ENCODE measurements at places on chromosomes 3 and 15.

- no peak for DNase-seq
Measured at GRCh38 chr3:43932921-43933320, 242.2 kb downstream of the ABHD5 start.

DNA sequence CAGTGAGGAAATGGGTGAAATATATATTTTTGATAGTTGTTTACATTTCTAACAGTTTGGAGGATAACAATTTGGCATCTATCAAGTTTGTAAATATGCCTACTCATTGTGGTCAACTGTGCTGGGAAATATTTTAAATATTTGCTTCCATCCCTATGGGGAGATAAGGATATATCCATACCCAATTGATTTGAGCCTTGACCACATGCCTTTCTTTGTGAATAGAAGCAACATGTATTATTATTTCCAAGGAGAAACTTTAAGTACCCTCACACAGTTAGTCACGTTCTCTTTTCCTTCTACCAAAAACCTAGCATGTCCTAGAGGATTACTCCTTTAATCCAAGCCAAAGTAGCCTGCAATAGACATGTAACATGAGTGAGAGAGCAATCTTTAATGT lies 245.4 kb upstream of the CBLB start:
- DNase-seq, result no peak

DNA sequence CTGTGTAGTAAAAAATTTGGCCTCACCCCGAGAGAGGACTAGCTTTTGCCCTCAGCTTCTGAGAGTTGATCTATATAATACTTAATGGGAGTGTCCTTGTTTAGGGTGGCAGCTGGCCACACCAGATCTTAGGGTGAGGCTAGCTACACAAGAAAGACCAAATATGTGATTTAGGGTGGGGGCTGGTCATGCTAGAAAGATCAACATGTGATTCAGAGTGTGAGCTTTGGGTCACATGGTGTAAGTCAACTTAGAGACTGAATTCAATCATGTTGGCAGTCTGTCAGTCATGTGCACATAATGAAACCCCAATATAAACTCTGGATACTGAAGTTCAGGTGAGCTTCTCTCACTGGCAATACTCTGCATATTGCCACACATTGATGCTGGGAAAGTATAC lies 120.7 kb upstream of the DAZL start:
- no peak for DNase-seq

DNA sequence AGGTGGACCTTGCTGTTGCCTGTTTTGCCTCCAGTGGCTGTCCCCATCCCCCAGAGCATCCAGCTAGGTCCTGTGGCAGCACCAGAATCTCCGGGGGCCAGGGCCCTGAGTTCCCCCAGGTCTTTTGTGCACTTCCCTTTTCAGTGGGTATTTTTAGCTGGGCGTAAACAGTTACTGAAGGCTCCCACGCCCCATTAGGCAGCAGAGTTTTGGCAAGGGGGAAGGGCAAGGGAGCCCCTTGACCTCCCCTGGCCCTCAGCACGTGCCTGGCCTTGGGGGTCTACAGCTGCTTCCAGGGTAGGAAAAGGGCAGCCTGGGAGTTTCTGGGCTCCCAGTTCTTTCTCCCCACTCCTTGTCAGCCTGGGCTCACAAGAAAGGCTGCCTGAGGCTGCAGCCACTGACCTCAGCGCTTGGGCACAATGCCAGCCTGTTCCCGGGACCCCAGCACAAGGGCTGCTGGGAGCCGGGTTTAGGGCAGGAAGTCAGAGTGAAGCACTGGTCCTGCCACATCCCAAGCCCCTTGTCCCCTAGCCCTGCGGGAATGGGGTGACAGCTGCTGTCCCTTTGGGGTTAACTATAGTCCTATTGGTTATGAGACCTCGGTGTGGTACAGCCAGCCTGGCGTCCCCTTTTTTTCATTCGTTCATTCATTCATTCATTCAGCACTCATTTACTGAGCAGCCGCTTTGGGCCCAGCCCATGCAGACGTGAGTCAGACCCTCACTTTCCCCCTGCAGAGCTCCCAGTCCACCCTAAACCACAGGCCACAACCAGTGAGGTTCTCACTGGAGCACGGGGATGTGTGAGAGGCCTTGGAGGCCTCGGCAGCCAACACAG lies 8.4 kb downstream of the CSK start:
- DNase-seq, result peak; percentile 82

GRCh38 chr3:152305075-152305474 lies 36.3 kb downstream of the MBNL1 start:
- no peak for DNase-seq

- no peak for DNase-seq
Measured at GRCh38 chr3:71305231-71306206, 278.0 kb downstream of the FOXP1 start.

GRCh38 chr15:88476635-88477060 lies 9.1 kb downstream of the MRPS11 start:
- peak; percentile 66 for DNase-seq

GRCh38 chr15:56208185-56208584 lies 35.5 kb downstream of the RFX7 start:
- no peak for DNase-seq

- no peak for DNase-seq
Measured at GRCh38 chr3:143362115-143362991, 242.8 kb downstream of the CHST2 start.

- DNase-seq, result peak; percentile 64
Measured at GRCh38 chr15:79682285-79682684, 214.5 kb downstream of the MTHFS start.

DNA sequence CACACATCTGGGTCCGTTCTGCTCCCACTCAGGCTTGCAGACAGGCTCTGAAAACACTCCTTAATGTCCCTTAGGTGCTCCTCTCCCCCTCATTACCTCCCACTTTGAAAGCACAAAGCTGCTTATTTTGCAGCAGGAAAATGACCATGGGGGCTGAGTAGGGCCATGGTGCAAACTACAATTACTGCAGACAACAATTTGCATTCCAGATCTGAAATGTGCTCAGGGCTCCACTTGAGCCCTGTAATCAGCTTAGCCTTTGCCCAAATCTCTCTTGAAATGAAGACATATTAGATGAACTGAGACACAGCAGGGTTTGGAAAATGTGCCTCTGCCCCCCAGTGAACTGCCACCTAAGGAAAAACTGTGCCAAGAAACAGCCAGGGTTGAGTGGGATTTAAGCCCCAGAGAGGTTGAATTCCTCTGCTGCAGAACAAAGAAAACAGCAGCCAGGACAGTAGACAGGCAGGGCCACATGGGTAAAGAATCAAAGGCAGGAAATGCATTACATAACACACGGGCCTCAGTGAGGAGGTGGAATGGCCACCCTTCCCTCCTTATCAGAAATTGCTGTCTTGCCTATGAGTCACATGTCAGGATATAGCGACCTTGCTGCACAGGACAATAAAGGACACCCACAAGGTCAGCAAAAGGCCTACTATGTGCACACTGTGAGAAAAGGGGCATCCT lies 126.8 kb upstream of the ARHGEF3 start:
- DNase-seq, result no peak

DNA sequence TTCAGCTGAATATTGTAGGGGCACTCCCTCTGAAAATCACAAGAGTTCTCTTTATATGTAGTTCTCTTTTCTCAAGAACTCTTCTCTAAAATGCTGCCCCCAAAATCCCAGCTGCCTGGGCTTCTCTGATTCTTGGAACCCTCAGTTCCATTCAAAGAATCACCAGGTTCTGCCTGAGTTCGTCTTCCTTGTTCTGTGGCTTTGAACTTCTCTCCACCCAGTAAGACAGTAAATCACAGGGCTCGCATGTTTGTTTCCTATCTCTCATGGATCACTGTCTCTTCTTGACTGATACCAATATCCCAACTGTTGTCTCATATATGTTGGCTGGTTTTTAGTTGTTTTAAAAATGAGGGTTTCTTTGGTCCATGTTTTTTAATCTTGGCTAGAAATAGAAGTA lies 359.5 kb upstream of the CBLB start:
- DNase-seq, result no peak

GRCh38 chr15:78102211-78102610 lies 9.8 kb downstream of the SH2D7 start:
- DNase-seq, result no peak

DNA sequence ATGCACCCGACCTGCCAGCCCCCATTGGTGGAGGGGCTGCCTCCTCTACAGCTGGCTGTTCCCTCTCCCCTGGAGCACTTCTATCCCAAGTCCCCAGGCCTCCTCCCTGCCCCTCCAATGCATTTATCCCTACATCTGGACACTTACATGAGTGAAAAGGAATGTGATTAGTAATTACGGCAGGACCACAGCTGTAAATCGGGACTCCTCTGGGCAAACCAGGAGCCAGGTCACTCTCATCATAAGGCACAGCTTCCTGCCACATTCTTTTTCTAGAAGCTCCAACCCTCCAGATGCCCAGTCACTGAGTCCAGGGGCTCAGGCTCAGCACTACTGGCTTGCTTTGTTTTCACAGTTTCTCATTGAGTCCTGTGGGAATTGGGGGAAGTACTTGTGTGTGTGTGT lies 54.3 kb downstream of the IL20RB start:
- no peak for DNase-seq

GRCh38 chr15:55224892-55225291 lies 28.2 kb upstream of the RSL24D1 start:
- DNase-seq, result no peak

DNA sequence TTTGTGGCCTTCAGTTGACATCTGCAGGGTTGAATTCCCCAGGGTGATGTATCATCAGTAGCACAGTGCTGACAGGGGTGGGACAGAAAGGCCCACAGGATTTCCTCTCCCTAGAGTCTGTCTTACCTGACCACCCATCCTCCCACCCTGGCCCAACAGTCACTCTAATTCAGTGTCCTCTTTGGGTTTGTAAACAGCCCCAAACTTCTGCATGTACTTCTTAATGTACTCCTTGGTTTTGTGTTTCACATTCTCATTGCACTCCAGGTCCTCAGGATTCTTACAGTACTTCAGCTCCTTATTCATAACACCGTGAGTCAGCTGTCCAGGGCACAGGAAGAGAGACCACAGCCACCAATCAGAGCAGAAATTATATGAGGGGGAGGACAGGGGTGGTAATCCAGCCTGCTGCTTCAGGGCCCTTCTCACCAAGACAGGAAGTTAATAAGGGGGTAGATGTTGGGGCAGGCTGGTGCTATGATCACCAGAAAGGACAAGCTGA lies 37.5 kb downstream of the NBEAL2 start:
- no peak for DNase-seq

DNA sequence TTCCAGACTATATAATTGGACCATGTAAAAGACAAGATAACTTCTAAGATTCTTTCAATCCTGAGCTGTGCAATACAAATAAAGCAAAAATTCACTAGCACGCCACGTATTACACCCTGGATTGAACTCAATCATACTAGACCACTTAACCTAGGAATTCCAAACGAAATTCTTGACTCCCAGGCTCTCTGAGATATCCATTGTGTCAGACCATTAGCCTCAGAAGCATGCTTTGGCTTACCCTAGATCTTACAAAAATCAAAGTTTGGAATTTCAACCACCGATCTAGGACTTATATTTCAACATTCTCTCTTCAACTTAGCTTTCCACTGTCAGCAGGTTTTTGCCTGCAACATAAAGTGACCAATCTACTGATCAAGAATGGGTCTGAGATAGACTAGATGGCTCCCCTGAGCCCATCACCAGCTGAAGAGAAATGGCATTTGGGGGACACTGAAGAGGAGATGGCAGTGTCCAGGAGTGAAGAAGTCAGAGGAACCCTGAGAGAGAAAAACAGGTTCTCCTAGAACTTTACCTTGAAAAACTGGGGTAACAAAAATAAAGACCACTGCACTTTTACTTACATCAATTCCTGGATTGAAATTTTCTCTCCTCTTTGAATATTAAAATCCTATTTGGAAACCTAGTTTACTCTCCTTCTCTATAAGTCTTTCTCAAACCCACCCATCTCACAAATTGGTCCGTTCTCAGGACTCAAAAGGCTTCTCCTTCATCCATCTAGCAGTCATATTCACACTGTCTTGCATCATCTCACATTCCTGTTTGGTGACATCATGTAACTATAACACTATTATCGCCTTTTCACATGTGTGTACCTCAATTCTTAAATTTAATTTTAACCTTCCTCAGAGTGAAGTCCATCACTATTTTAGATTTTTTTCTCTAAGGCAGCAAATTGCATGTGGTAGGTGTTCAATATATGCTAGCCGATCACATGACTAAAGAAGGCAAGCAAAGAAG lies 18.5 kb downstream of the CPNE4 start:
- DNase-seq, result no peak

- no peak for DNase-seq
Measured at GRCh38 chr3:127900536-127900935, 14.5 kb upstream of the KBTBD12 start.

- DNase-seq, result no peak
Measured at GRCh38 chr3:177528306-177529070, 331.2 kb upstream of the TBL1XR1 start.

DNA sequence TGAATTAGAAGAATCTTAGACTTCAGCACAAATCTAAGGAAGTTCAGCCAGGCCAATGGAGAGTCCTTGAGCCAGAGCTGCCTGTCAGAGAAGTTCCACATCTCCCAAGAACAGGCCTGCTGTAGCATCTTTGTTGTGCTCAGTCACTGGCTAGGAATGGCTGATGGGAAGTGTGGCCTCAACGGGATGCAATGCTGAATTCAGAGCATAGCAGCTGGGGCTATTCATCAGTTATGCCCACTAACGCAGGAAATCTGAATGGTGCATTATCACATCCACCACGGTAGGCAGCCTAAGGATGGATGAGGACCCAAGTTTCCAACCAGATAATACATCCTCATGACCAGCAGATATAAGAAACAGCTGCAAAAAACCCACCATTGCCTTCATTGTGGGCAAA lies 3.2 kb upstream of the EIF1B start:
- DNase-seq, result no peak

- DNase-seq, result no peak
Measured at GRCh38 chr15:91380114-91380513, 280.1 kb downstream of the SV2B start.

GRCh38 chr15:42742149-42742548 lies 5.2 kb upstream of the CDAN1 start:
- DNase-seq, result no peak

- DNase-seq, result no peak
Measured at GRCh38 chr3:187533797-187534196, 136.4 kb downstream of the SST start.

- DNase-seq, result no peak
Measured at GRCh38 chr3:33958661-33959060, 160.2 kb downstream of the PDCD6IP start.

DNA sequence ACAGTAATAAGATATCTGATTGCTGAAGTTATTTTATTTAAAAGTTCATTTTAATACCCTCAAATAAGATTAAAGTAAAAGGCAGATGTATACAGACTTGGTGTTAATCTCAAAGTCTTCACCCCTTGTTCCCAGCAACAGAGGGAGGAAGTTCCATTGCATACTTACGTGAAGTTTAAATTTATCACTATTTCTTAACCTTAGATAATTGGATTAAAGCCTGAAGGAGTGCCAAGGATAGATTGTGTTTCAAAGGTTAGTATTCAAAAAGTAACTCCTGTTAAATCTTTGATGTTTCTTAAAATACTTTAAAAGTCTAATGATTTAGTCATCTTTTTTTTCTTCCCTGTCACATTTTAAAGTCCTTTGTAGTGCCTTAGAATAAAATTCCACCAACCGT lies 39.3 kb downstream of the ATP1B3 start:
- DNase-seq, result no peak

GRCh38 chr3:101020351-101021015 lies 27.3 kb upstream of the ABI3BP start:
- no peak for DNase-seq

Measured in BE2C (cell line).